PC-3 (cell line): ENCODE measurements at places on chromosomes 7 and 10. TPM values are rescaled to one million over a fixed set of nuclear protein-coding genes. Genes with fewer than 3 reads are reported as not detected.

DNA sequence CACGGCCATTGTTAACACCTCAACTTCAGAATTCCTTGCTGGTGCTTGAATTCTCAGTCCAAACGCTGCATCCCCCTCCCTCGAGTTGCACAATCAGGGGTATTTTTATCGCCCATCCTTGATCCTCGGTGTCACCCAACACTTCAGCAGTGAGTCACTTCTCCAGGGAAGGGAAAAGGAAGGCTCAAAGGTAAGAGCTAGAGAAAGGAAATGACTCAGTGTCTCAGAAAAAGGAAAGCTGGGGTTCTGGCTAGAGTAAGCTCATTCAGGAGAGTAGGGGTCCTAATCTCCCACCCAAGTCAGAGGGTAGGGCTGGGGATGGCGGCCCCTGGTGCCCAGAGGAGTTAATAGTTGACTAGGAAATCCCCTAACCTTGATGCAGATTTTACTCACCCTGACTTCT lies 39.8 kb upstream of the TRIM8 start:
- peaks cover 33% of the 10 kb centered on the region for H3K4me1 ChIP-seq
- peak; percentile 82 for DNase-seq
- peak overlapping the region; percentile 85 for H3K27ac ChIP-seq
- H3K4me3 ChIP-seq = peak overlapping the region; percentile 11; the same call in 1 of the 2 replicates
- no peaks in the 10 kb centered on the region for H3K36me3 ChIP-seq
- H3K27me3 ChIP-seq = no peaks in the 10 kb centered on the region

The AQP1 gene
- total RNA-seq = 0.81 and 1.2 TPM in 2 replicates

DNA sequence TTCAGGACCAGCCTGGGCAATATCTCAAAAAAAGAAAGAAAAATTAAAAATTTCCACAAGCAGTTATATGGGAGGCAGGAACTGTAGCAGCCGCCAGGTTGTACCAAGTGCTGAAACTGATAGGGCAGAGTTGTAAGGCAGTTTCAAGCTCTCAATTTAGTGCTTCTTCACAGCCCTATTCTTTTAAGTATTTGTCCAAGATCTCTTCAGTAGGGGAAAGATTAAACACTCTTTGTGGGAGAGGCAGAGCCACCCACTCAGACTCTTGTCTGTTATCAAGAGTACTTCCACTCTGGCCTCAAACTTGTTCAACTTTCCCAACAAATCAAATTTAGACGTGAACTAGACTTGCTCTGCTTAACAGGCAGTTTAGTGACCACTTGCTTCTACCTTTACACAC lies 228.7 kb downstream of the REEP3 start:
- no peaks in the 10 kb centered on the region for H3K27me3 ChIP-seq
- no peaks in the 10 kb centered on the region for H3K36me3 ChIP-seq
- H3K27ac ChIP-seq = no peak overlapping the region

- no peak overlapping the region for H3K4me3 ChIP-seq
- no peaks in the 10 kb centered on the region for H3K27me3 ChIP-seq
- no peaks in the 10 kb centered on the region for H3K36me3 ChIP-seq
- H3K4me1 ChIP-seq = peaks cover 10% of the 10 kb centered on the region; the same call in 1 of the 2 replicates
- DNase-seq = peak; percentile 64
Observed at GRCh38 chr7:26633557-26633956, 230.8 kb downstream of the SKAP2 start.

- H3K27me3 ChIP-seq = 0 out of 2 replicates have a peak, but pooled peaks cover 5% of the 10 kb centered on the region
- H3K4me1 ChIP-seq = no peaks in the 10 kb centered on the region
- H3K4me3 ChIP-seq = no peak overlapping the region
- no peak for DNase-seq
- H3K27ac ChIP-seq = no peak overlapping the region
- no peaks in the 10 kb centered on the region for H3K36me3 ChIP-seq
Observed at GRCh38 chr10:25849988-25850387, 84.0 kb upstream of the MYO3A start.

The CSGALNACT2 gene
- 3.6 and 3.9 TPM in 2 replicates for total RNA-seq

DNA sequence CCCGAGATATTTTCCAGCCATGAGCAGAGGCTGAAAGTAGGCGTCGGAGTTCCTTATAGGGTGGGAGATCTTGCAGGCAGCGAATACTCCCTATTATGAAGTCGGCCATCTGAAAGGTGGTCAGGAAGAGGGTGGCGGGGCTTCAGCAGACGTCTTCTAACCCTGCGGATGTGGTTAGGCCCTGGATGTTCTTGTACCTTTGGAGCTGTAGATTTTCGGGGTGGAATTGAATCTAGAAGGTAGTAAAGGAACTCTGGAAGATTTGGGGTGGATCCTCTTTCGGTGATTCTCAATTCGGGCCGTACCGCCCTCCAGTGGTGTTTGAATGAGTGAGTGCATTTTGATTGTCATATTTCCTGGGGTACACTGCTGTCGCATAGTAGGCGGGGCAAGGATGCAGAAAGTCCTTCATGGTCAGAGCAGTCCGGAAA lies 635 bp downstream of the NUP205 start:
- H3K4me3 ChIP-seq = peak overlapping the region; percentile 93
- peak; percentile 75 for DNase-seq
- H3K4me1 ChIP-seq = peaks cover 6% of the 10 kb centered on the region
- no peaks in the 10 kb centered on the region for H3K36me3 ChIP-seq
- H3K27ac ChIP-seq = peak overlapping the region; percentile 83

DNA sequence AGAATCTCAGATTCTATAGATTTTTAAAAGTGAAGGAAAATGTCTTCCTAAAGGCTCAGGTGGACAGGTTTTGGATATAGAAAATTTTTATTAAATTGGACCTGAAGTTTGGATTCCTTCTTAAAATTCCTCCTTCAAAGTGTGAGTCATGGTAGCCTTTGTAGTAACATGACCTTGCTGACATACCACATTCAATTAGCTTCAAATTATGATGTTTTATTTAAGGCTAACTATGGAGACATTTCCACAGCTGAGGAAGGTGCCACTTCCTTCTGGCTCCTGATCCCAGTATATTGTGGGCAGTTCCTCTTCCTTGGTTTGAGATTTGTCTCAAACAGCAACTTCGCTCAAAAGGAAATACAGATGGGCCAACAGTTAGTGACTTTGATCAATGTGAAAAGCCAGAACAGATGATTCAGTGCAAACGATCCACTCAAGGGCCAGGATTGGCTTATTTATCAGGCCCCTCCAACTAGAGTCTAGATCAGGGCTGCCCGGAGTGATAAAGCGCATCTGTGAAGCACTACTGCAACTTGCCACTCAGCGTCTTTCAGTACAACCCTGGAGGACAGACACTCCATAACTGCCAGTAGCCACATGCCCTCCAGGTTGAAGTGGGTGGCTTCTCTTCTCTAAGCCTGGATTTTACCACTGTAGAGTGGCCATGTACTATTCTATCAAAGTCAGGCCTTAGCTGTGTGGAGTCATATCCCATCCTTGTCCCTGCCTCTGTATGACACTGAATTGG lies 573.5 kb downstream of the KIF20B start:
- no peak overlapping the region for H3K27ac ChIP-seq
- H3K4me1 ChIP-seq = no peaks in the 10 kb centered on the region
- no peak for DNase-seq
- no peak overlapping the region for H3K4me3 ChIP-seq
- no peaks in the 10 kb centered on the region for H3K27me3 ChIP-seq
- H3K36me3 ChIP-seq = no peaks in the 10 kb centered on the region

DNA sequence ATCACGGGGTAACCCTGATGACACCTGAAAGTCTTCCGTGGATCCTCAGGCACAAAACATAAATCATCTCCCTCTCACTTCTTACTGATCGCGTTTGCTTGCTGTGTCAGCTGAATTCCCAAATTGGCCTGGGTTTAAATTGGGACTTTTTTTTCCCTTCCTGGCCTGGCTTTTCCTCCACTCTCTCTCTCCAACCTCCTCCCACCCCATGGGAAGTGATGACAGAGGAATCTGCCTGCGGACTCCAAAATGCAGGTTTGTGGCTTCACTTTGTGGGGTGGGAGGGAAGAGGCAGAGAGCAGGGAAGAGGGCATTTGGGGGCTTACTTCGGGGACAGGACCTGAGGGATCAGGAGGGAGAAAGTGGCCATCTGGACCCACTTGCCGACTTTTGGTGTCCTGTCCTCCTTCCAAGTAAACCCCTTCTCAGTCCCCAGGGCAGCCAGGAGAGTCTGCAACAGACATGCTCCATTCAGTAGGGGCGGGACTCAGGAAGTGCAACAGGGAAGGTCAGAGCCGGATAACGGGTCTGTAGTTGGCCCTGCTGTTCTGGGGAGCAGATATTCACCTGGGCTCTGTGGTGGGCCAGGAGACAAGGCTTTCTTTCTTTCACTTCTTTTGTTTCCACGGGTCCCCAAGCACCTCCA lies 172.7 kb downstream of the PLXNA4 start:
- no peak overlapping the region for H3K4me3 ChIP-seq
- H3K27me3 ChIP-seq = no peaks in the 10 kb centered on the region
- no peaks in the 10 kb centered on the region for H3K4me1 ChIP-seq
- no peak for DNase-seq
- H3K27ac ChIP-seq = no peak overlapping the region
